GM23248 (cell line): ENCODE measurements at places on chromosomes 11 and 22.

- no peak for DNase-seq
Observed at GRCh38 chr22:22070371-22070824, 87.8 kb upstream of the TOP3B start.

GRCh38 chr11:83115026-83115425 is 41.9 kb upstream of the PCF11 start:
- no peak for DNase-seq

- DNase-seq: no peak
Observed at GRCh38 chr11:128988242-128988970, 45.7 kb upstream of the TP53AIP1 start.

GRCh38 chr11:45173064-45173463 is 26.6 kb downstream of the PRDM11 start:
- no peak for DNase-seq

- DNase-seq: no peak
Observed at GRCh38 chr11:128512474-128512996, 74.8 kb downstream of the ETS1 start.

GRCh38 chr22:44926491-44927415 is 83.1 kb downstream of the PHF21B start:
- DNase-seq: no peak

DNA sequence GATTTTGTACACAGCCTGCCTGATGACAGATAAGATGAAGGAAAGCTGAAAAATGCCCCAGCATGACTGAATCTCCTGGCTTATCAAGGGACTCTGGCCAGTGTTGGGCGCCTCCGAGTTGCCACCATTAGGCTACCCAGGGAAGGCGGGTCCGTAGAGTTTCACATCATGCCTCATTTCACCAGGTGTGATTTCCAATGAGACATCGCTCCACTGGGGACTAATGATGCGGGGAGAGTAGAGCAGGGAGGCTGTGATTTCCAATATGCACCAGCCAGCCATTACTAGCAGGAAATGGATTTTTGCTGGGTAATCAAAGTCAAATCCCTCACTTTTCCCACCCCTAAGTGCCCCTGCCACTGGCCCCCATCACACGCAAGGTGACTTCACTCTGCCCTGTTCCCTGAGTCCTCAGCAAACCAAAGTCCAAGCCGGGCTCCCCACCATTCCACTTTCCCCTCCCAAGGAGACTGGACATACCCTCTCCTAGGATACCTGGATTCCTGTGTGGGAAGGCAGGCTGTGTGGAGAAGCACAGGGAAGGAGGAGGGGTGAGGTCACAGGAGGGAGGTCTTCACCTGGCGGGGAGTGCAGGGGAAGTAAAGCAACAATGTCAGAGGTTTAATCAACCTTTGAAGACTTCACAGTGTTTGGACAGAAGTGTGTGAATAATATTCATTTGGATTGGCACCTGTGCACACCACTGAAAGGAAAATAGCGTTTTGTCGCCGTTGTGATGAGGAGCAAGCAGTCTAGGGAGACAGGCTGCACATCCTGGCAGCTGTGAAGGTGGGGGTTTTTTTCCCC is 613.3 kb upstream of the CADM1 start:
- no peak for DNase-seq

- no peak for DNase-seq
Observed at GRCh38 chr22:29705651-29706050, 14.2 kb upstream of the CABP7 start.

DNA sequence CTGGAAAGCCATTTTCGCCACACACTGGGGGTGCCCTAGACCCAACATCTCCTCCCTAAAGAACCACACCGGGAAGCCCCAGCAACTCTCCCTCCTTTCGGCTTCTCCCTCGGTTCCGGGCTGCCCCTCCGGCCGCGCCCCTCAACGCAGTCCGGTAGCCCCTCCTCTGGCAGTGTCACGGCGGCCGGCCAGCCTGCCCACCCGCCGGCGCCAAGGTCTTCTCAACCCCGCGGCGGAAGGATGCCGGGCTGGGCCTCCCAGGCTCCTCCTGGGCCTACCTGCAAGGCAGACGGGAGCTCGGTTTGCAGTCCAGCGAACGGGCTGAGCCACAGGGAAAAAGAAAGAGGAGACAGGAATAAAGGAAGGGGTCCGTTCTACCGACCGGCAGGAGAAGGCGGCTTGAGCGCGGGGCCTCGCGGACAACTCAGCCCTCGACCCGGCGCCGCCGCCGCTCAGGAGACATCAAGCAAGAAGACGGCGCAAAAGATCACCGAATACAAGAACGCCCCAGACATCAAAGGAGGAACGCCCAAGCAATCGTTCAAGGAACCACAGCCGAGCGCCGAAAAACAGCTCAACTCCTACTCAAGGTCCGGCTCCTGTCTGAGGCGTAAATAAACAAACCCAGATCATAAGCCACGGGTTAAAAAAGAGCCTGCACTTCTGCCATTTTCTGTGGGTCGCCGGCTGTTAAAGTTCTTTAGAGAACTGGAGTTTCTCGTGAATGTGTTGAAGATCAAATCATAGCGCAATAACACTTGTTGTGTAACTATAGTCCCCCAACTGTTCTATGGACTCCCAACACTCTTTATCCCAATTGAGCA is at the start of gene AMBRA1:
Gene AMBRA1, minus strand, starts transcription at position 474 of the 824 bp plus-strand sequence. CDS start 45,643 bp downstream, outside the sequence.
- DNase-seq: peak; percentile 95

- no peak for DNase-seq
Observed at GRCh38 chr11:293271-293851, 4.4 kb downstream of the PGGHG start.

- peak; percentile 33 for DNase-seq
Observed at GRCh38 chr22:27213766-27214581, 556.6 kb downstream of the MIAT start.
